ENCODE measurements at places on chromosomes 5 and 9.

- peak; percentile 99 for DNase-seq
Observed at GRCh38 chr5:176388444-176389134, at the start of the genes HIGD2A and NOP16. Gene HIGD2A, plus strand, starts transcription at chr5:176388751. Its CDS starts 69 bp downstream, at chr5:176388820. Gene NOP16, minus strand, starts transcription at chr5:176388598. Its CDS starts 59 bp downstream, at chr5:176388539.

DNA sequence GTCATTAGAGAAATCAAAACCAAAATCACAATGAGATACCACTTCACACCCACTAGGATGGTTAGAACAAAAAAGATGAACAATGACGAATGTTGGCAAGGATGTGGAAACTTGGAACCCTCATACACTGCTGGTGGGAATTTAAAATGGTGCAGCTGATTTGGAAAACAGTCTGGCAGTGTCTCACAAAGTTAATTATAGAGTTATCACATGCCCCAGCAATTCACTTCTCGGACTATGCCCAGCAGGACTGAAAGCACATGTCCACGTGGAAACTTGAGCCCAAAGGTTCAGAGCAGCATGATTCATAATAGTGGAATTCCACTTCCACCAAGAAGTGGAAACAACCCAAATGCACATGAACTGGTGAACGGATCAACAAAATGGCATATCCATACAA is 85.0 kb upstream of the HRH2 start:
- DNase-seq = peak; percentile 17

- DNase-seq = no peak
Observed at GRCh38 chr5:173967241-173967640, 21.7 kb upstream of the C5orf47 start.

DNA sequence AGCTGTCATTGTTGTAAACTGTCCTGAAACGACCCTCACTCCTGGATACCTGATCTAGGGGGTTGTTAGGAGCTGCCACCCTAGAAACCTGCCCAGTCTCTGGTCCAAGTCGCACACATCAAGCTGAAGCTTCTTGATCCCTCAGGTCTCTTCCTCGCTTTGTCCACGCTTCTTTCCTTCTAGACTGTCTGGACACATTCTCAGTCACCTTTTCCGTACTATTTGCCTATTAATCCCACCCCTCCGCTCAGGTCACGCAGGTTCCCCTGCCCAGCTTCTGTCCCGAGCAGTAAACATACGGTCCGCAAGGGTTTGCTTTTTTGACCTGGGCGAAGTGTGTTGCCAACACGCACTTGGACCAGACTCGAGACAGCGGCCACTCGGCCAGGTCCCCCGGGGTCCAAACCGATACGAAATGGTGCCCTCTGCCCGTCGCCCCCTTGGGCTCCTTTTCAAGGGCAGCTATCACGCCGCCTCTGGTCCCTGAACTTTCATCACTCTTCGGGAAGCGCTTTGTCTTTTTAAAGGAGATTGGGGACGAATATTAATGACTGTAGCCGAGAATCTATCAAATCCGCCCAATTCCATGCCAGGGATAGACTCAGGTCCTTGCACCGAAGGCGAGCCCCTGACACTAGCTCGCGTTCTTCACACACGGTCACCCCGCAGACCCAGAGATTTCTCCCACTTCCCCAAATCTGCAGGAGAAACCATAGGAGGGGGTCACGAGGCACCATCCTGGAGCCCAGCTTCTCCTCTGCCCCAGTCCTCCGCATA is 814 bp downstream of the PLCXD3 start:
- DNase-seq = no peak

DNA sequence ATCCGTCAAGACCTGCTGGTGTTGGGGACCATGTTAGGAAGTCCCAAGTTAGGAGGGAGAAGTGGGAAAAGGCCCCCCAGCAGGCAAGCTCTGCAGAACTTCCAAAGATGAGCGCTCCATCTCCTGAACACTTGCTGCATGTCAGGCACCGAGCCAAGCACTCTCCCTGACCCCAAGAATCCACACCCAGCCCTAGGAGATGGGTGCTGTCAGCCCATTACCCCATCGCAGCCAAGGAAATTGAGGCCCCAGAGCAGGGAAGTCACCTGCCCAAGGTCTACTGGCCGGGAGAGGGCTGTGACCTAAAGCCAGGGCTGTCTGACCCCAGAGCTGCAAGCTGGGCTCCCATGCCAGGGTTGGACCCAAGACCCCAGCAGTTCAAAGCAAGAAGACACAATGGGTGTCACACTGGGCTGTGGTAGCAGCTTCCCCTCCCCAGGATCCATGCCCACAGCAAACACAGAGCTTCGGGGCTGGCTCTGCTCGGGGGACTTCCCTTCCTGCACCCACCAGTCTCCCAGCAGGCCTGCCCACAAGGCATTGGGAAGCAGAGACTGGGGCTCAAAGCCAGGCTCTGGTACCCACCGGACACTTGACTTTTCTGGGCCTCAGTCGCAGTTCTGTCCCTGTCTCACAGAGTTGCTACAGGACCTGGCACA is 13.5 kb downstream of the EEIG1 start:
- no peak for DNase-seq

- peak; percentile 97 for DNase-seq
Observed at GRCh38 chr9:6272229-6272598, 56.0 kb upstream of the TPD52L3 start.

- peak; percentile 29 for DNase-seq
Observed at GRCh38 chr5:55771175-55771655, 33.4 kb downstream of the DDX4 start.

DNA sequence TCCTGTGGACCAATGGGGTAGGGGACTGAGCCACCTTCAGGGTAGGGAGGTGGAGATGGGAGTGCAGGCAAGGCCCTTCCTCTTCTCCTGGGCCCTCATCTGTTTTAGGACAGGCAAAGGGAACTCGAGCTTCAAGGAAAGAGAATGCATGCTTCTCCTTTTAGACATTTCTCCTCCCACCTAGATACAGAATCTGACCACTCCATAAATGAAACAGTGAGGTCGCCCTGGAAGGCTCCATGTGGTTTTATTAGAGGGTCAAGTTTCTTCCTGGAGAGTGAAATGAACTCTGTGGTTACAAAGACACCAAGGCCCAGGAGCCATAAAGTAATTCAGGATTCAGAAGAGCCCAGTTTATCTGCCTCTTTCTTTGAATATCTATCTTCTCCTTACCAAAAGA is 14.9 kb downstream of the LHFPL2 start:
- DNase-seq = no peak

DNA sequence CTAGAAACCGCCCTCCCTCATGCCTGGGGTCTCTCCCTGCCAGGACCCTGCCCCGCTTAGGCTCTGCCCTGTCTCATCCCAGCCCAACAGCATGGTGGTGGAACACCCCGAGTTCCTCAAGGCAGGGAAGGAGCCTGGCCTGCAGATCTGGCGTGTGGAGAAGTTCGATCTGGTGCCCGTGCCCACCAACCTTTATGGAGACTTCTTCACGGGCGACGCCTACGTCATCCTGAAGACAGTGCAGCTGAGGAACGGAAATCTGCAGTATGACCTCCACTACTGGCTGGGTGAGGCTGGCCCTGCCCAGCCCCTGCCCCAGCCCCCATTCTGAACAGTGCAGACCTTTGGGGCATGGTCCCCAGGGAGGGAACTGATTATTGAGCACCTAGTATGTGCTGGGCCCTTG is 33.9 kb downstream of the GSN start:
- no peak for DNase-seq

- DNase-seq = peak; percentile 99
Observed at GRCh38 chr5:172886974-172887501, 53.0 kb downstream of the ERGIC1 start.

GRCh38 chr9:31185831-31186230 is 1198.6 kb upstream of the ACO1 start:
- DNase-seq = peak; percentile 43

- no peak for DNase-seq
Observed at GRCh38 chr9:134185536-134186011, 21.2 kb upstream of the RNU6ATAC start.

DNA sequence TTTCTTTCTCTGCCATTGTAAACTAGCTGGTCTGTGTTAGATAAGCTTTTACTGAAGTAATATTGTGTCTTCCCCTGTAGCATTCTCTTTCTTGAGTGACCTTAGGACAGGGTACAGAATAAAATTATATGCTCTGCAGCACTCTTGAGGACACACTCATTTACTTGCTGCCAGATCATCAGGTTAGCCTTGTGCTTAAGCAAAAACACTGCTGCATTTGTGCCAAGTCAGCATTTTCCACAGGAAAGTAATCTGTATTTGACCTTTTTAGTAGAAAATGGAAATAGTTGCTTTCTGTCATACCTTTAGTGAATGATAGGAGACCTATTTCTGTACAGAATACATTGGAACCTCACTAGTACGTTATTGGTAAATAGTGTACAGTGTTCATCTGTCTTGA is 54.2 kb downstream of the LMNB1 start:
- DNase-seq = no peak

GRCh38 chr9:6757132-6757455 is 679 bp upstream of the KDM4C start:
- DNase-seq = no peak

DNA sequence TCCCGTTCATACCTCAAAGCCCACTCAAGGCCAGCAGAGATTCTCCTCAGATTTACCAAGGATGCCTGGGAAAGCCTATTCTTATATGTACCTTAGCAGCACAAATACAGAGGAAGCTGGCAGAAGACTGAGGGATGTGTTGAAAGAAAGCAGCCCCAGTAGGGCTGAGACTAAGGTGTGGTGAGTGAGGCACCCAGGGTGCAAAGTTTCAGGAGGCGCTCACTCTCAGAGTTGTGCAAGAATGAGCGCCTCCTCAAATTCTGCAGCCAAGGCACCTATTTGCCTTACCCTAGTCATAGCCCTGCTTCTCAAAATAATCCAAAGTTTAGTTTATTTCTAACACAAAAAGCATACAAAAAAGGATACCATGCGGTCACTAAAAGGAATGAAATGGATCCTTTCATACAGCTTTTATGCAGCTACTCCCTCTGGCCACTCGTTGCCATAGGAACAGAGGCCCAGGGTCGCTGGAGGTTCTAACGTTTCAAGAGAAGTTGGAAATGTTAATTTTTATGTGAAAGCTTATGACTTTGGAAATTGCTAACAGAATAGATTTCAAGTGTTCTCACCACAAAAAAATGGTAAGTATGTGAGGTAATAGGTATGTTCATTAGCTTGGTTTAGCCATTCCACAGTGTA is 79.7 kb upstream of the SMIM23 start:
- DNase-seq = no peak

- DNase-seq = peak; percentile 51
Observed at GRCh38 chr5:54520438-54520846, 2.9 kb downstream of the SNX18 start.

GRCh38 chr5:74995926-74996325 is 56.4 kb downstream of the GCNT4 start:
- no peak for DNase-seq

DNA sequence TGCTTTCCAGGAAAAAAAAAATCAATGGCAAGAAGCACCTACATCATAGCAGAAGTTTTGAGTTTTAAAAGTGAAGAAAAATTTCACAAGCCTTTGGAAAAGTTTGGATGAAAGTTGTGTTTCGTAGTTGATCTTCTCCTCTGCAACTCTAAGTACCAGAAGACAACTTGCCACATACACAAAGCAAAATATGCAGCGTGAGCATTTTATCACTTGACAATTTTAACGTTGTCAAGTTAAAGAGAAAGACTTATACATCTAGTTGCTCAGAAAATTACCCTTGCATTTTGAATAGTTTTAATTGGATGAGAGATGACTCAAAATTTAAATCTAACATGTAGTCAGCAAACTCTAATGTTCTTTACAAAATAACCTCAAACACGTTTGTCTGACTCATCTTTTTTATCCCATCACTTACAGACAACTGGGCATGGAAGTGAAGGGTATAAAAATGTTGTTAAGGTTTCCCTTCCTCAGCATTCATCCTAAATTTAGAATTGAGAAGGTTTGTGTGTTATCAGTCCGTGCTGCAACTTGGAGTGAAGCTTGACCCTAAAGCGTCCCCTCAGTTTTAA is 213.4 kb downstream of the MARCHF11 start:
- no peak for DNase-seq

- DNase-seq = no peak
Observed at GRCh38 chr5:72009280-72009679, 98.0 kb upstream of the MAP1B start.

- DNase-seq = no peak
Observed at GRCh38 chr5:56876327-56876726, 33.1 kb upstream of the SETD9 start.

- DNase-seq = no peak
Observed at GRCh38 chr5:109876030-109876725, 186.5 kb downstream of the MAN2A1 start.

Measured in fibroblast of pulmonary artery (primary cell).